ENCODE measurements at places on chromosomes 6 and 20.

- no peak for DNase-seq
Observed at GRCh38 chr20:57346477-57346876, 4.6 kb upstream of the RAE1 start.

DNA sequence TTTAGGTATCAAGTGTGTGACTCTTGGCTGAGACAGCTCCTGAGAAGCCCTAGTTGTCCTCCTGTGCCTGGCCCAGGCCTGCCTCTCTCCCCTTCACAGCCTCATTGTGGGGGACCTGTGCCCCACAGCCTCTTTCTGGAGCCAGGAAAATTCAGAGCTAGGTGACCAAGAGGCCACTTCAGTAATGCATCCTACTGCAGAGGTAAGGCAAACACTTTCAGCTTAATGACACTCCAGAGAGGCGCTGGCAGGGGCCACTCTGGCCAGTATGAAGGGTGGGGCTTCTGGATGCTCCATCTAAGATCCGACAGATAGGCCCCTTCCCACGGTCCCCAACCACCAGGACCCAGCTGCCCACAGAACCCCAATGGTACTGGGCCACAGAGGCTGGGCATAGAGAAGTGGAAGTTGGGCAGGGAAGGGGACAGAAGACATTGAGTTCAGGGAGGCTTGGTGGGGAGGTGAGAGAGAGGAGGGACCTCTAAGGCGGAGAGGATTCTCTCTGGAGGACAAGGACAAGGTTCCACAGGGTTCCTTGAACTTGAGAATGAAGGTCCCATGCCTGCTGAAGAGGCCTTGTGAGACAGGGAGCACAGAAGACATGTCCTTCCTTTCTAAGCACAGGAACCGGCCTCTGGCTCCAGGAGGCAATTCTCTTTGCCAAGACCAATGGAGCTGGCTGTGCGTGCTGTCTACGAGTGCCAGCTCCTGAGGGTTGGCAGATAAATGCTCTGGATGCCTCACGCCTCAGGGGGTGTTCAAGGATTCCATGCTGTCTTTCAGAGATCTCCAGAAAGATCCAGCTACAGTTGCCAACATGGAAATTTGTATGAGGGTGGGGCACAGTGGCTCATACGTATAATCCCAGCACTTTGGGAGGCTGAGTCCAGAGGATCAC is 46.4 kb upstream of the TGM2 start:
- no peak for DNase-seq

GRCh38 chr20:61355585-61355984 is 103.5 kb downstream of the CDH4 start:
- no peak for DNase-seq

DNA sequence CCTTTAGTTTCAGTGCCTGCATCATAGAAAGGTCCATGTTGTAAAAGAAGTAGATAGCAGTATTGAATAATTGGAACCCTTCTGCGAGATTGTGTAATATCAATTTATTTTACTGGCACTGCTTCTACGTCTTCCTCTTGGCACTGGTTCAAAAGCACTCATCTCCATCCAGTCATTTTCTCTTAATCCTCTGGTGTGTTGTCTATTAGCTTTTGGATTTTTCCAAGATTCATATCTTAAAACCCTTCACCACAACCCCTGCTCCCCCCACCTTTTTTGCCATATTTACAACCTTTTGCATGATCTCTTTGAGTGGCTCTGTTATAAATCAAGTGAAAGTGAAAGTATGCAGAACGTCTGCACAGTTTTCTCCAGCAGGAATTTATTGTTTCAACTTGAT is 76.6 kb upstream of the HSF2 start:
- DNase-seq: no peak

GRCh38 chr6:21665110-21665391 is 71.5 kb downstream of the SOX4 start:
- DNase-seq: no peak

Data from cortex of kidney (tissue), 1 donor.